Dermis microvascular lymphatic vessel endothelial cell (primary cell): ENCODE measurements at places on chromosomes 5 and 9.

GRCh38 chr5:35854248-35854647 is 2.4 kb upstream of the IL7R start:
- DNase-seq: no peak

DNA sequence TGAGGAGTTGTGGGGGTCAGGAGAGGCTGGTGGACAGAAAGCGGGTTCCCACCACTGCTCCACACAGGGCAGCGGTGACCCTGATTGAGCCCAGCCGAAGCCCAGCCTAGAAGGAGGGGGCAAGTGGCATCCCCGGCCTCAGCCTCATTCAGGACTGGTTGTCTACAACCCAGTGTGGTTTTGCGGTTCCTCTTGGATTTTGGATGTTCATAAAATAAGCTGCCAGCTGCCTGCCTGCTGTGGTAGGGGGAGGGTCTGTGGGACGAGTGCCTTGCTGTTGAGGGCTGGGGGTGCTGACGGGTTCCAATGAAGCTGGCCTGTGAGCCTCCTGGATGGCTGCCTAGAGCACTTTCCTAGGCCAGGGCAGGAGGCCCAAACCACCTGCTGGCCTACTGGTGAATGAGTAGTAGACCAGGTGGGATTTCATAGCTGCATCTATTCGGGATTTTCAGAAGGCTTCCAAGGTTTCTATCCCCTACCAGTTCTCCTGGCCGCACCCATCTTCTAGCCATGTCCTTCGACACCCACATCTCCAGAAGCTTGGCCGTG is 102.4 kb downstream of the NDFIP1 start:
- no peak for DNase-seq

DNA sequence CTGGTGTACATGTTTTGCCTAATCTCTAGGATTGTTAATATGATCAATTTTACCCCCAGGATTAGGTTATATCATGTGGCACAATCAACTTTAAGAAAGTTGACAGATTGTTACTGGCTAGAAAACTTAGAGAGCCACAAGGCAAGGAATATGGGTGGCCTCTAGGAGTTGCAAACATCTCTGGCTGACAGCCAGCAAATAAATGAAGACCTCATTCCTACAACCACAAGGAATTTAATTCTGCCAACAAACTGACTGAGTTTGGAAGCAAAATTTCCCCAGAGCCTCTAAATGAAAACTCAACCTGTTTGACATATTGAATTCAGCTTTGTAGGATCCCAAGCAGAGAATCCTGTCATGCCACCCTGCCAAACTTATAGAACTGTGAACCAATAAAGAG is 196.4 kb upstream of the PTGER4 start:
- no peak for DNase-seq

GRCh38 chr5:111679611-111680010 is 77.4 kb downstream of the NREP start:
- DNase-seq: no peak

DNA sequence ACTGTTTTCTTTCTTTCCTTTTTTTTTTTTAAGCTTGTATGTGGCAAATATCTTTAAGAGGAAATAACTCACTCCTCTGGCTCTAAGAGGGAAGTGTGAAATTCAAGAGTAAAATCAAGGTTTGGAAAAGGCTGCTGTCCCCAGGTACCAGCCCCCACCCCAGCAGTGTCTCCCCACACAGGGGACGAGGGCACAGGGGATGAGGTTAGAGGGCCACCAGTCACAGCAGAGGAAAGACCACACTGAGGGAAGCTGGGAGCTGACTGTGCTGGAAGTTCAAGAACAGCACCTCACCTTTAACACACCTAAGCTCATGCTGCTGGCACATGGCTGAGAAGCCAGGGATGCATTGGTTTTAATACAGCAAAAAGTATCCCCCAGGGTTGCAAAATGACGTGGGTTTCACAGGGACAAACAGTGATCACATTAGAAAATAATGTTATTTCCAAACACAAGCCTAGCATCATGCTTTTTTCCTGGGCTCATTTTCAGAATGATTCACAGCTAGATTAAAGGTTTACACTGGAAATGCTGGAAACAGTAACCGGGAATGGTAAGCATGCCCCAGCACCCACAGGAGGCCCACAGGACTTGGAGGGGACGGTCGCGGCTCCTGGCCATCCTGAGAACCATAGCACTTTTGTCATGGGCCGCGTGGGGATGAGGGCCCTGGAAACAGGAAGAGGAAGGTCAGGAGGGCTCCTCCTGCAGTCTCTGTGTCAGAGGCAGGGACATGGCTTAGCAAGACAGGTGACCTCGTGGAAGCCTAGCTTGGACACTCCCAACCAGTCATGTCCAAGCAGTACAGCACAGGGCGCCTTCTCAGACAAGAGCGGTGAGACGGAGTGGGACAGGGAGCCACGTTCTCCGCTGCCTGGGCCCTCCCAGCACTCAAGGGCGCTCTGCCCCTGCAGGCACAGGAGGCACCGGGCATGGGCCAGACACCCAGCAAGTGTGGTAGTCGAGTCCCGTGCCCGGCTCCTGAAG is 6.9 kb downstream of the LPCAT1 start:
- DNase-seq: no peak

DNA sequence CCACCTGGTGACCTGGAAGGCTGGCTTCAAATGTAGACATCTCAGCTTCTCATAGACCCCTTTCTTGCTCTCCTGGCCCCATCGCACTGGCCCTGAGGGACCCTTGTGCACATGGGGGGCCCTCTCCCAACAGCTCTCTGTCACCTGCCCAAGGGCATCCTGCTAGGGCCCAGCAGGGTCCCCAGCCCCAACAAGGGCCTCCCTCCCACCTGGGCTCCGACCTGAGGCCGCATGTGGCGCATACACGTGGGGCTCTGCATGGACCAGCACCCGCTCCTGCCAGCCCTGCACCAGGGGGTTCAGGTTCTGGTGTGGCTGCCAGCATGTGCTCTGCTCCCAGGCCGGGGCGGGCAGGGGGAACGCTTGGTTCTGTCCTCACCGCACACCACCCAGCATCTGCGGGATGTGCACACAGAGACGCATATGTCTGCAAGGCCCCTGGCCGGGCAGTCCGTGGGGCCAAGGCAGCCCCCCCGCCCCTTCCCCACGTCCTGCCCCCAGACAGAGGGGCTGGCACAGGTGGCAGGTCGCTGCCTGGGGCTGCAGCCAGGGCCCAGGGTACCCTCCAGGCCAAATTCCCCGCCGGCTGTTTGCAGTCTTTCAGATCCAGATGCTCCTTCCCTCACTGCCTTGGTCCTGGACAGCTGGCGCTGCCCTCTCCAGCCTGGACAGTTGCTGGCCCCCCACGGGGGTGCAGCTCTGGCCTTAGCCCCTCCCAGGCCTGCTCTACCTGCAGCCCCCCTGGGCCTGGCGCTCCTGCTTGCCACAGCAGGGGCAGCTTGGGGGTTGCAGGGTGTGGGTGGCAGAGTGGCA is 17.9 kb upstream of the NRARP start:
- no peak for DNase-seq

DNA sequence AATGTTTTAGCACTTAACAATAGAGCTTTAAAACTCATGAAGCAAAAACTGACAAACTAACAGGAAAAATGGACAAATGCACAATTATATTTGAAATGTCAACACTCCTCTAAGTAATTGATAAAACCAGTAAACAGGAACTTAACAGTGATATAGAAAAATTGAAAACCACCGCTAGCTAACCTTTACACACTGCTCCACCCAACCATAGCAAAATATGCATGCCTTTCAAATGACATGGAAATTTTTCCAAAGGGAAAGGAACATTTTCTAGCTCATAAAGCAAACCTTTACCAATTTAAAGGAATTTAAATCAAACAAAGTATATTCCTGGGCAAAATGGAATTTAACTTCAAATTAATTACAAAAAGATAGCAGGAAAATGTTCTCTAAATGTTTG is 109.2 kb downstream of the ADAMTS19 start:
- DNase-seq: no peak

- DNase-seq: no peak
These were observed 144.5 kb downstream of the GAPVD1 start for GRCh38 chr9:125405938-125406809.

- no peak for DNase-seq
These were observed 23.8 kb downstream of the NANS start for GRCh38 chr9:98080326-98080725.

GRCh38 chr9:112233769-112234168 is 58.7 kb upstream of the SUSD1 start:
- no peak for DNase-seq

DNA sequence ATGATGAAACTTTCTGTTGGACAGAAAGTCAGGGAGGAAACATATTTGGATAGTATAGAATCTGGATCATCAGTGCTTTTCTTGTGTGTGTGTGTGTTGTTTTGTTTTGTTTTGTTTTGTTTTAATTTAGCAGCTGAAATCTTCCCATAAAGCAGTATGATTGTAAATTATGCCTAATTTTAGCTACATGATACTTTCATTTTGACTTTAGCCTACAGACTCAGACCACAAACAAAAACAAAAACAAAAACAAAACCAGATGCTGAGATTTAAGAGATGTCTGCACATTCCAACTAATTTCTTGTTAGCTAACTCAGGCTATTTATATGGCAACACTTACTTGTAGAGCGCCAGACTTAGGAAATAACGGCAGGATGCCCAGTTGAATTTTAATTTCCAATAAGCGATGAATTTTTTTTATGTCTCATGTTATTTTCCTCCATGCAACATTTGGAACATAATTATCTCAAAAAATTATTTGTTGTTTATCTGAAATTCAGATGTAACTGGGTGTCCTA is 119.5 kb upstream of the TRPC7 start:
- no peak for DNase-seq

DNA sequence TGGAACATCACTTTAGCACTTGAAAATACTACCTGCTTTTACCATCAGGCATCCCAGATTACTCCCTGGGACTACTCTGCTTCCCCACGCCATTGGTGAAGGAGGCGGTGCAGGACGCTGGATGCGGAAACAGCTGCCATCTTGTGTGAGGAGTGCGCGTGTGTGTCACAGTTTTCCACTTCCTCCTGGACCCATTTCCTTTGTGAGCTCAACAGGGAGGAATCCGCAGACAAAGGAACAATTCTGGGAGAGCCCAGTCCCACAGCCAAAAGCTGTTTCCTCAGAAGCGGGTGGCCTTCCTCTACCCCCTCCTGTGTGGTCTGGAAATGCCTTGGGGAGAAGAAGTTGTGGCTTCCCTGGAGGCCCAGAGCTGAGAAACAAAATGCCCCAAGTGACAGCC is 16.8 kb downstream of the AFAP1L1 start:
- DNase-seq: peak; percentile 86

DNA sequence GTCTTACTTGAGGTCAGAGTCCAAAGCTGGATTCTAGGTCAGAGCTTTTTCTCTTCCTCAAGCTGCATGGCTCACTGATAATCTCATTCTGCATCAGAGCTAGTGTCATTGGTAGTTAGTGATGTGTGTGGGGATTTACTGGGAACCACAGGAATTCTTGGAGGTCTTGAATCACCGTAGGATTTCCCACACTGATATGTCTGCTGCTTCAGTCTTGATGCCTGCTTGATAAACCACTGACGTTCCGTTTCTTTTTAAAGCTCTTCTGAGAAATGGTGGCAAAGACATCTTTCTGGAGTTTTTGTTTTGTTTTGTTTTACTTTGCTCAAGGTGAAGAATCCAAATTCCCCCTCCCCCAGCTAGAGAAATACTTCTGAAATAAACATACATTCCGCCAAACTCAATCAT is 1.2 kb upstream of the GARIN3 start:
- no peak for DNase-seq

DNA sequence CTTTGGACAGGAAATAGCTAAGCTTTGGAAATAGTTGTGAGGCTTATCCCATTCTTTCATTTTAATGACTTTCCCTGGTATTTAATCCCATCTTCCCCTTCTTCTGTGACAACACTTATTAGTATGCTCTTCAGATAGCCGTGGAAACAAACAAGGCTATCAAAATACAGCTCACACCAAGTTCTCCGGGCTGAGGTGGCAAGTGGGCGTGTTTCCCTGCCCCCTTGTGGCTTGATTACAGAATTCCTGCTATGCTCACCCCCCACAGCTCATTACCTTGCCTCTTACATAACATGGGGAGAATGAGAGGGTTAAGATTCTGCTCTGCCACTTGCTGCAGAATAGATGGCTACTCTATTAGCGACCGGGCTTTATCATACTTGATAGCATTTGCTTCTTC is 437.1 kb upstream of the TLE4 start:
- peak; percentile 67 for DNase-seq

GRCh38 chr5:117973785-117974184 is 1014.6 kb downstream of the DTWD2 start:
- DNase-seq: no peak

- no peak for DNase-seq
These were observed 723.8 kb upstream of the EDIL3 start for GRCh38 chr5:85108471-85108870.

DNA sequence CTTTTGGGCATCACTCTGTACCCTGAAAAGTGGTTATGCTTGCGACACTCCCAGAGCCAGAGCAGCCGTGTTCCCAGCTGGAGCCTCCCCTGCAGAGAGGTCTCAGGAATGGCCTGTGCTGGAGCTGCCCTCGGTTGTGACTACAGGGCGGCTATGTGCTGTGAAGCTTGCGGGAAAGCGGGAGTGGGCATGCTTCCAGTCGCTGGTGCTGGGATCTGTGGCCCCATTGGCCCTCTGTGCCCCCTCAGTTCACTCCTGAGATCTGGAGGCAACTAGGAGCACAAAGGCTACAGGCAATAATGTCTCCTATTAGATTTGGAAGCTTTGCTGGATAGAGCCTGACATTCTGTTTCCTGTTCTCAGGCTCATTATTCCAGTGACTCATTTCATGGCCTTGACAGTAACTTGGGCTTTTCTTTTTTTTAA is 56.9 kb downstream of the GPR107 start:
- no peak for DNase-seq

DNA sequence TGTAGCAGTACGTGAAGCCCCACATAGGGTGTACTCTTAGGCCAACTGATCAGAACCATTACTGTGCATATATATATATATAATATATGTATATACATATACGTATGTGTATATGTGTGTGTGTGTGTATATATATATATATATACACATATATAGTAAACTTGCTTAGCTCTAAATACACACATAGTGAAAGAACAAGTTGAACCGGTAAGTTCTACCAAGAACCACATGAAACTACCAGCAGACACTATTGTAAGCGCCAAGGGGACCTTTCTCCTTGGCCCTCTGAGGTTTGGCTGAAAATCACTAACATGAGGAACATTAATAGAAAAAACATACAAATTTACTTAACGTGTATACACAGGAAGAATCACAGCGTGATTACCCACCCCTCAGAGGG is 1.8 kb upstream of the TARS1 start:
- DNase-seq: no peak
